C1 segment of cervical spinal cord (tissue), 14 donors: ENCODE measurements at places on chromosomes 2 and 18.

DNA sequence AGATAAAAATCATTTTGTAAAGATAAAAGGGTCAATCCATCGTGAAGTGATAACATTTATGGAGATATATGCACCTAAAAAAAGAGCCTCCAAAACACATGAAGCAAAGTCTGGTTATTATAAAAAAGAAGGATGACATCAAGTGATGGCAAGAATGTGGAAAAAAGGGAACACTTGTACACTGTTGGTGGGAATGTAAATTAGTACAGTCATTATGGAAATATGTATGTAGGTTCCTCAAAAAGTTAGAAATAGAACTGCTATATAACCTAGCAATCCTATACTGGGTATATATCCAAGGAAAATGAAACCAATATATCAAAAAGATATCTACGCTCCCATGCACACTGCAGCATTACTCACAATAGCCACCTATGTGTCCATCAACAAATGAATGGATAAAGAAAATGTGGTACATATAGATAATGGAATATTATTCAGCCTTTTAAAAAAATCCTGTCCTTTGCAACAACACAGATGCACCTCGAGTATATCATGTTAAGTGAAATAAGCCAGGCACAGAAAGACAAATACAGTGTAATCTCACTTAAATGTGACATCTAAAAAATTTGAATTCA lies 28.9 kb downstream of the ABCB11 start:
- no peak for DNase-seq

- no peak for DNase-seq
Measured at GRCh38 chr2:157334335-157334734, 8.7 kb upstream of the ERMN start.

DNA sequence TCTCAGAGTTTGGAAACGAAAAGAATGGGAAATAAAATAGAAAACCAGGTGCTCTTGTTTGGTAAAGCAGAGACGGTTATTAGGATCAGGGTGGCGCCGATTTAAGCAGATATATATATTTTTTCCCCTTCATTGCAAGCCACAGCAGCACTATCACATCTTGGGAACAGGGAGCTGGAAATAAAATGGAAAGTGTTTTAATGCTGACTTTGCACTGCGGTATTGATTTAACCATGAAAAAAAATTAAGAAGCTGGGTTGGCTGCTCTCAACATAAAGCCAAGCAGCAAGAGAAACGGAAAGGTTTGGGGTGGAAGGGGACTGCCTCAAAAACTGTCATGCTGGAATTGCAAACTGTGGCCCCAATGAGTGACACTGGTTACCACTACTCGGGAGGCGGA lies 102.7 kb upstream of the ZBTB14 start:
- DNase-seq: no peak

DNA sequence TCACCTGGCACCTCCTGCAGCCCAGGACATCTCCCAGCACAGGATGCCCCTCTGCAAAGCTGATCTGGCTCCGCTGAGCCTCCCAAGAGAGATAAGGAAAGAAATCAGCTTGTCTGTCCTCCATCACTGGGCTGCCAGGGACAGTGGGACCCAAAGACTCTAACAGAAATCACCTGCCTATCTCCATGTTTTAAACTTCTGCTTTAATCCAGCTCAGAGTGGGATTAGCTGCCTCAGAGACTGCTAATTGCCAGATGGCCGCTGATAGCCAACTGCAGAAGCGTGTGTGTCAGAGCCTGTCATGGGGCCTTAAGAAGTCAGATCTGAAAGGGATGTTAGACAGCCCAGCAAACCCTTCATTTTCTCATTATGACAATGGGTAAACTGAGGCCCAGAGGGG lies 389.4 kb upstream of the KLHL29 start:
- no peak for DNase-seq

DNA sequence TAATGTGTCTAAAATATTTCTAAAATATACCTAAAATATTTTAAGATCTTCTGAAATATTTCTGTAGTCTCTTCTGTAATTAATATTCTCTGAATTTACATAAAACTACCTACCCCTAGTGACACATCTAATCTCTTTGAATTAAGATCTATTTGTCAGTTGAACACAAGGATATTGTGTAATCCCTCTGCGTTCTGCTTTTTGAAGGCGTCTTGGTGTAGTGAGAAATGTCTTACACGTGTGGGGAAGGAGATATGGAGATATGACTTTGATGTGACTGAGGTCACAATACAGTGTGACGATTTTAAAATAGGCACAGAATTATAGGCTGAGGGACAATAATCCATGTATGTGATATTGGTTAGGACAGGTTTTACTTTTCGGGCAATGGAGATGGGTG lies 79.8 kb downstream of the DOK6 start:
- no peak for DNase-seq

DNA sequence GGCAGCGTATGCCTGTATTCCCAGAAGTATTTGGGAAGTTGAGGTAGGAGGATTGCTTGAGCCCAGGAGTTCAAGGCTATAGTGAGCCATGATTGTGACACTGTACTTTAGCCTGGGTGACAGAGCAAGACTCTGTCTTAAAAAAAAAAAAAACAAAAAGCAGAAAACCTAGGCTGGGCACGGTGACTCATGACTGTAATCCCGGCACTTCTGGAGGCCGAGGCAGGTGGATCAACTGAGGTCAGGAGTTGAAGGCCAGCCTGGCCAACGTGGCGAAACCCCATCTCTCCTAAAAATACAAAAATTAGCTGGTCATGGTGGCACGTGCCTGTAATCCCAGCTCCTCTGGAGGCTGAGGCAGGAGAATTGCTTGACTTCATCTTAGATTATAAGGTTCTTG lies 46.4 kb downstream of the MTA3 start:
- no peak for DNase-seq

- DNase-seq: no peak
Measured at GRCh38 chr2:96207073-96207773, 1.4 kb downstream of the STARD7 start.

DNA sequence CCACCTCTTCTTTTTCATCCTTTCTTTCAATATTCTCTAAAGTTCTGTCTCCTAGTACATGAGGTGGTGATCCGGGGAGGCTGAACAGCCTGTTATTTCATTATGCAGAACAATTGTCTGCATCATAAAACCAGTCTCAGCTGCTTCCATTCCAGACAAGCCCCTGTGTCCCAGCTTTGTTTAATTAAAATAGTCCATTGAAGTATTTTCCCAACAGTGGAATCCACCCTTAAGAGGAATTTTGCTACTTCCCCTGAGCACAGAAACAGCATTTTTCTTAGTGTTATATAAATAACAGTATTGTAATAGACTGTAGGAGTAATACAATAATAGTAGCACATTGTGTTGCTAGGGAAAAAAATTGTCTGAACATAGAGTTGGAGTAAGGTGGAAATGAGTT lies 395.4 kb upstream of the TCF4 start:
- no peak for DNase-seq

GRCh38 chr18:14086458-14087231 lies 45.6 kb downstream of the ZNF519 start:
- DNase-seq: peak; percentile 32

DNA sequence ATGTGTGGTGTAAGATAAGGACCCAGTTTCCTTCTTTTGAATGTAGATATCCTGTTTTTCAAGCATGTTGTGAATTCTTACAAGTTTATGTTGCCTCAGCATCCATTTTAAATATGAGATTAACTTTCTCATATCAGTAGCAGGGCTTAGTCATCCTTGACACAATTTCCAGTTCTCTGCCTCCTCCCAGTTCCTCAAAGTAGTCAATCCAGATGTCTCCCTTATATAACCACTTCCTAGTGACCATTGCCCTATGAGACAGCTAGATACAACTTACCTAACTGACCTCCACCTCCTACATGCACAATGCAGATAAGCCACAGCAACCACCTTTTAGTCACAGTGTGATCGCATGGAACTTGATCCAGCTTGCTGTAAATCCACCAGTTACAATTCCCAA lies 269.2 kb upstream of the ZNF521 start:
- no peak for DNase-seq

DNA sequence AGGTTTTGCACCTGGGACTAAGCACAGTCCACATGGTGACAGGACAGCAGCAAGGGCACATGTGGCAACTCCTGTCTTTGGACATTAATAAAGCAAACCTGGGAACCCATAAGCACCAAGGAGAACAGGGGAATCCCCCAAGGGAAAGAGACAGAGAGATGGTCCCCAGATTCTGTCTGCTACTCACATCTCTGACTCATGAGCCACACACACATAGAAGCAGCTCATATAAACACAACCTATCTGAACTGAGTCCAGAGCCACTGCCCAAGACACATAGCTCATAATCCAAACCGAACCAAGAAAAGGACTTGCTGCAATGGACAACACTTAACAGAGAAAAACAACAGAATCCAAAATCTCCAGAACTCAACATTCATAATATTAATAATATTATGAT lies 82.5 kb downstream of the OSBPL1A start:
- no peak for DNase-seq

DNA sequence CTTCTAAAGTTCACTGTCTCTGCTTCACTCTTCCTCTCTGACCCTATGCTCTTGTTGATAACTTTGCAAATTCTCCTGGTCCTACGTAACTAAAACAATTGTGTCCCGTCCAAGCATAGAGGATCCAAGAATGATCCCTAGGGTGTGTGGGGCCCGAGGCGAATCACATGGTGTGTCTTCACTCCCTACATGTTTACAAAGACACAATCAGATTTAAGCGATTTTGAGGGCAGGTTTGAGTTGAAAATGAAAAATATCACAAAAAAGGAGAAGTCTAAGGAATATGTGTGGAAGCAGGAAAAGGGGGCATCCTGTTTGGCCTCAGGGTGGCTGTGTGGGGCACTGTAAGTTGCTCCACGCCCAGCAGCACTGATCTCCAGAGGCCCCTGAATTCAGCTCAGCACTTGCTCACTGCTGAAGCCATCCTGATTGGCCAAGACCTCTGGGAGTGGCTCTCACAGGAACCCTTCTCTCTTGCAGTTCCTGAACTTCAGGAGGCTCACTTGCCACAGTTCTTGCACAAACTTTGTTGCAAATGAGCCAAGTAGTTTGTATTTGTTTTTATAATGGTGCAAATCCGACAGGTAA lies 363.6 kb downstream of the ZNF521 start:
- no peak for DNase-seq

DNA sequence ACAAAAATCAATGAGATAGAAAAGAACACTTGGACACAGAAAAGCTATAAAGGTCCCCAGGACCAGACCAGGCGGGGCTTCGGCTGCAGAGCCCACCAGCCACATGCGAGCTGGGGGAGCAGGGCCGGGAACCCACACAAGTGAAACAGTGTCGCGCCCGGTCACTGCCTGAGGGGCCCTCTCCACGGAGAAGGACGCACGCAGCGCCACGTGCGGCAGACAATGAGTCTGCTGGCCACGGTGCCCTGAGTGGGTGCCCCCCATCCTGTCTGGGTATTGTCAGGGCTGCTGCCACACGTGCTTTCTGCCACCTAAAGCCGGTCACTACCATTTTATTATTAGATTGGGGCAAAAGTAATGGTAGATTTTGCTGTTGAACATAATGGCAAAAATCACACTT lies 207.9 kb upstream of the HDAC4 start:
- no peak for DNase-seq

GRCh38 chr2:174682578-174683391 lies 81.5 kb downstream of the CHRNA1 start:
- peak; percentile 76 for DNase-seq

GRCh38 chr2:142038826-142039225 lies 92.0 kb downstream of the LRP1B start:
- no peak for DNase-seq

GRCh38 chr18:985212-985661 lies 80.6 kb downstream of the ADCYAP1 start:
- no peak for DNase-seq

DNA sequence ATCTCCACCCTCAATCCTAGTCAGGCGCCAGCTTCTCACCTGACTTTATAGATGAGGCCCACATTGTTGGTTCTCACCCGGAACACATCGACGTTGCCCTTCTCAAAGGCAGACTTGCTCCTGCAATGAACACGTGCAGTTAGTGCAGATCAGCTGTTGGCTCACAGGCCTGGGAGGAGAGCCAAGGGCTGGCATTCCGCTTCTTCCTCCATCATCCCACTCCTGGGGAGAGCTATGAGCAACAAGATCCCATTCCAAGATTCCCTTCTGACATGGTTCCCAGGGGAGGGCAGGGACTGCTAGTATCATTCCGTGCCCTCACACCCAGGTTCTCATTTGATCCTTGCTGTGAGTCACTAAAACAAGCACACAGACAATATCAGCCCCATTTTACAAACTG lies 15.1 kb downstream of the LOXHD1 start:
- no peak for DNase-seq

DNA sequence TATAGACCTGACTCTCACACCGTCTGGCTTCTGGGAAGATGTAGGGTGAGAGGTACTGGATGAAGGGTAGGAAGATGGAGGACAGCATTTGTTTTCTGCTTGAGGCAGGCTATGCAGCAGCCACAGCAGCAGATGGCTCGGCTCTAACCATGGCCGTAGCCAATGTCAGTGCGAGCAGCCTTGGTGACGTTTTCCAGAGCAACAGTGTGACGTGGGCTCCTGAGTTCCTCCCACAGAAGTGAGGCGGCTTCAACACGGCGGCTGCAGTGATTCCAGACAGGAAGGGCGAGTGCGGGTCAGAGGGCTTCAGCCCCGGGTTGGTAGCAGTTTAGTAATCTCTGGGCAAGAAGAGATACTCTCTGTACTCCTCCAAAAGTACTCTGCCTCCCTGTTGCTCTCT lies 133.0 kb upstream of the MYT1L start:
- no peak for DNase-seq

GRCh38 chr2:105055613-105056012 lies 17.7 kb downstream of the MRPS9 start:
- no peak for DNase-seq

DNA sequence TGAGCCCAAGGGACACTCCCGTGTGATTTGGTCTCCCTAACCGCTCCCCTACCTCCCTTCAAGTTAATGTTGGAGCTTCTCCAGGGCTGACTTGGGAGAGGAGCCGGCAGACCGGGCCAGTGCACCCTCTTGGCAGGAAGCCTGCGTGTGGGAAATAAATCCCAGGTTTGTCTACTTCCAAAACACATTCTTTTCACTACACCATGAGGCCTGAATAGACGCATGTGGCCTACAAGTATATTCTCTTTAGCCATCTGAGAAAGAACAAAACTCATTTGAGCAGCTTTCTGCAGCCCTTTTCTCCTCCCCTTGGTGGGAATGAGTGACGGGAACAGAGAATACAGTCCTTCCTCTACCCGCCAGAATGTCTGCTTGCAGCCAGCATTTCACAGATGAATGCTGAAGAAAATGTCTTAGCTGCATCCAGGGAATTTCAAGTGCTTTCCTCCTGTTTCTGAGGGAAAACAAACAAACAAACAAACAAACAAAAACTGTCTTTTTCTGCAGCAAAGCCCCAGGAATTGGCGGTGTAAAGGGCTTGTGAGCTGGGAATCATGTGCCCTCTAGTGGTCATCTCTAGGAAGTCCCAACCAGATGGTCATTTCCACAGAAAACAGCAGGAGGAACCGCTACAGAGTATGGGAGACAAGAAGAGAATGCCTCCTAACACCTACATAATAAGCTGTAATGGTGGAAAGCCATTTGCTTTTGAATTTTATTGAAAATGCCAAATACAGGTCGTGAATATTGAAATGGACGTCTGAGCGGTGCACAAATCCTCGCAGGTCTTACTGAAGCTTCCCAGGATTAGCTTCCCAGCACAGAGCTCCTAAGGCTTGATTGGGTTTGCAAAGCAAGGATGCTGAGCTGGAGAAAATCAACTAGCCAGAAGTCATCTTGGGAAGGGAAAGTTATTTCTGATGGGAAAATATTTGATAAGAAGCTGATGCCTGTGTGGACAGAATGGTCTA lies 41.2 kb upstream of the DAPL1 start:
- peak; percentile 43 for DNase-seq
